ENCODE measurements at places on chromosomes 11 and 22. TPM values are rescaled to one million over a fixed set of nuclear protein-coding genes. Genes with fewer than 3 reads are reported as not detected.

DNA sequence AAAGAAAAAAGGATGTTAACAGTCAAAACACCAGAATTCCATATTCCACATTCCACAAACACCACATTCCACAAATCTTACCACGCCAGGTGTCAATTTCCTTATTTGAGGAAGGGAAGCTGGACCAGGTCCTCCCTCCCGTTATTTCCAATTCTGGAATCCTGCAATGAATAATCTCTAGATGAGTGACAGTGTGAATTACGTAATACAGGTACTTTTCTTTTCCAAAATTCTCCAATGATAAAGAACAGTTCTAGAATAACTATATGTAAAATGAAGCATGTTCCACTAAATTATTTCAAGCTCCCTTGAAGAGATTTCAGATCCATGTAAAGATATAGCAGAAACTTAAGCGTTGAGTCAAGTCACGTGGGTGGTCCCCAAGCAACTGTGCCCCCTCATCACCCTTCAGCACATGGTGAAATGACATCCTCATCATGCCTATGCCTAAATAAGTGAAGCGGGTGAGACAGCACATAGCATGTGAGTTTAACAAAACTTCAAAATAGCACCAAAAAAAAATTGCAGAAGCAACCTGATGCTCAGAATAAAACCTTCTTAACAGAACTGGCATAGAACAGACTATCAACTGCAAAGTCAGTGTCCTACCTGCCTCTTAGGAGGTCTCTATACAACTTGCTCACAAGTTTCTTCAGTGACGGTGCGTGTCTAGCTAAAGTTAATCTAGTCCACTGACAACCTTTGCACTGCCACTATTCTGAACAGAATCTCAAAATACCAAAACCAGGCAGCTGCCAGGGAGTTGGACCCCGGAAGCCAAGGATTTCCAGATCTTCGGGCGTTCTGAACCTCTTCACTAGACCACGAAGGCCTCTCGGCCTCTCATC lies 876 bp downstream of the NFRKB start:
- no peak for DNase-seq
- no peak overlapping the region for H3K27ac ChIP-seq
- peak overlapping the region; percentile 94 for H3K4me3 ChIP-seq
- no peaks in the 10 kb centered on the region for H3K36me3 ChIP-seq

- no peaks in the 10 kb centered on the region for H3K36me3 ChIP-seq
- no peak overlapping the region for H3K4me3 ChIP-seq
- no peaks in the 10 kb centered on the region for H3K27me3 ChIP-seq
Observed at GRCh38 chr11:67596753-67597300, 9.9 kb upstream of the NDUFV1 start.

- no peaks in the 10 kb centered on the region for H3K36me3 ChIP-seq
- H3K4me3 ChIP-seq = no peak overlapping the region
- peaks cover 2% of the 10 kb centered on the region for H3K27me3 ChIP-seq
- no peak for DNase-seq
- no peaks in the 10 kb centered on the region for H3K4me1 ChIP-seq
Observed at GRCh38 chr11:106410902-106411301, 333.4 kb downstream of the AASDHPPT start.

GRCh38 chr22:27416511-27417420 lies 384.8 kb downstream of the MN1 start:
- peaks cover 17% of the 10 kb centered on the region for H3K27me3 ChIP-seq
- DNase-seq = no peak
- no peaks in the 10 kb centered on the region for H3K4me1 ChIP-seq
- no peaks in the 10 kb centered on the region for H3K36me3 ChIP-seq

GRCh38 chr11:1260023-1260501 lies 37.2 kb downstream of the MUC5B start:
- peaks cover 12% of the 10 kb centered on the region for H3K4me1 ChIP-seq
- DNase-seq = no peak
- H3K27me3 ChIP-seq = no peaks in the 10 kb centered on the region
- no peak overlapping the region for H3K27ac ChIP-seq
- H3K36me3 ChIP-seq = no peaks in the 10 kb centered on the region
- H3K4me3 ChIP-seq = no peak overlapping the region

Gene ZNF214
- 0.96 TPM for total RNA-seq

Data from adrenal gland (tissue), 19 donors.